NCI-H146 (cell line): ENCODE measurements at places on chromosomes 13 and 19.

DNA sequence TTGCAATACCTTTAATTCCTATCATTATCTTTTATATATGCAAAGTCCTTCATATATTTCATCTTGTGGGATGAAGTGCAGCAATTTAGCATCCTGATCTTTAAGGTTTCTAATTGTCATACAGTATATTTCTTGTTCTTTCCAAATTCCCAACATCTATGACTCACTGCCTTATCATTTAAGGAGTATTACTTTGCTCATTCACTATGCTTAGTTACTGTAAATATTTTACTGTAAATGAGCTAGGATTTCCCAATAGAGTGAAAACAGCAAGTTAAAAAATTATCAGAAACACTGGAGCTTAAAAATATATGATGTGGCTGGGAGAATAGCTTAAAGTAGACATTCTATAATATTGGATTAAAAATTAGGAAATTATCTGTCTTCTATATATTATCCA lies 69.9 kb downstream of the SLITRK6 start:
- DNase-seq: no peak

- no peak for DNase-seq
These were observed 74.4 kb downstream of the ARHGAP35 start for GRCh38 chr19:46935066-46935663.

DNA sequence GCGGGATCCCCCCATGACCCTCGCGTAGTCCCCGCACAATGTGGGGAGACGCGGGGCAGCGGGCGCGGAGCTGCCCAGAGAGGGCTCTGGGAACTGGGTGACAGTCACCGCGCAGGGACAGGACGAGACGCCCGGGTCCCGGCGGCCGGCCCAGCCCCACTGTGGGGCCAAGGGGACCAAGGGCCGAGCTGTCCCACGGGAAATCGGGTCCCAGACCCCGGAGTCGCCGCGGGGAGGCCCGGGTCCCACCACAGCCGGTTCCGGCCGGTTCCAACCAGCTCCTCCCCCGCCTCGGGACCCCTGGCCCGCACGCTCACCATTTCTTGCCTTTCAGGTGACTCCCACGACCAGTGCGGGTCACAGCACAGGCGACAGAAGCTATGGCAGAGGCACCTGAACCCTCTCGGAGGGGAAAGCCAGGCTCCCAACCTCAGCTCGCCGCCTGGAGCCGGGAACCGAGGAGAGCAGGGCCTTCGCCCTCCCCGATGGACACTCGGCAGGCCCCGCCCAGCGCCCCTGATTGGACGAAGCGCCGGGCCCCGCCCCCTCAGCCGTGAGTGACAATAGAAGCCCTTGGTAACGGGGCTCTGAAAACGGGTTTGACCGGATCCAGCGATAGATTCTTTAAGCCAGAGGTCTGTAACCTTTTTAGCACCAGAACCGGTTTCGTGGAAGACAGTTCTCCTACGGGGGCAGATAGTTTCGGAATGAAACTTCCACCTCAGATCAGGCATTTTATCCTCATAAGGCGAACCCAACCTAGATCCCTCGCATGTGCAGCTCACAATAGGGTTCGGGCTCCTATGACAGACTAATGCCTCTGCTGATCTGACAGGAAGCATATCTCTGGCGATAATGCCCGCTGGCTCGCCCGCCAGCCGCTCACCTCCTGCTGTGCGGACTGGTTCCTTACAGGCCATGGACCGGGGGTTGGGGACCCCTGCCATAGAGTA lies at the start of gene ZNF433:
Gene ZNF433 (minus strand): TSS at position 460 of the 953 bp plus-strand sequence. CDS start 140 bp downstream, at position 320.
- DNase-seq: peak; percentile 98

DNA sequence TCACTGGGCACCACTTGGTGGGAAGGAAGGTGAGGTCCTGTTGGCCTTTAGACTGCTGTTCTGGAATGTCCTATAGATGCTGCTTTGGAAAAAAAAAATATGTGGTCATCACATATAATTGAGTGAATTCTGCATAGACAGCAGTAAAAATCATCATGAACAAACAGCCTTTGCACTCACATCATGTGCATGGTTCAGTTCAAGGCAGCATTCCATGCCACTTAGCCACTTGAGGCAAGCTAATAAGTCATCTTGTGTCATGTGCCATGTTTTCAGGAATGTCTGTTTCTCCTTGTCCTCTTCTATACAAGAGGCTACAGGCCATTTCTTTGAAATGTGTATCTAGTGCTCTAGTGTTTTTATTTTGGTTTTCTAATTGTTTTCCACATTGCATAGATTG lies 43.9 kb upstream of the TSC22D1 start:
- no peak for DNase-seq

DNA sequence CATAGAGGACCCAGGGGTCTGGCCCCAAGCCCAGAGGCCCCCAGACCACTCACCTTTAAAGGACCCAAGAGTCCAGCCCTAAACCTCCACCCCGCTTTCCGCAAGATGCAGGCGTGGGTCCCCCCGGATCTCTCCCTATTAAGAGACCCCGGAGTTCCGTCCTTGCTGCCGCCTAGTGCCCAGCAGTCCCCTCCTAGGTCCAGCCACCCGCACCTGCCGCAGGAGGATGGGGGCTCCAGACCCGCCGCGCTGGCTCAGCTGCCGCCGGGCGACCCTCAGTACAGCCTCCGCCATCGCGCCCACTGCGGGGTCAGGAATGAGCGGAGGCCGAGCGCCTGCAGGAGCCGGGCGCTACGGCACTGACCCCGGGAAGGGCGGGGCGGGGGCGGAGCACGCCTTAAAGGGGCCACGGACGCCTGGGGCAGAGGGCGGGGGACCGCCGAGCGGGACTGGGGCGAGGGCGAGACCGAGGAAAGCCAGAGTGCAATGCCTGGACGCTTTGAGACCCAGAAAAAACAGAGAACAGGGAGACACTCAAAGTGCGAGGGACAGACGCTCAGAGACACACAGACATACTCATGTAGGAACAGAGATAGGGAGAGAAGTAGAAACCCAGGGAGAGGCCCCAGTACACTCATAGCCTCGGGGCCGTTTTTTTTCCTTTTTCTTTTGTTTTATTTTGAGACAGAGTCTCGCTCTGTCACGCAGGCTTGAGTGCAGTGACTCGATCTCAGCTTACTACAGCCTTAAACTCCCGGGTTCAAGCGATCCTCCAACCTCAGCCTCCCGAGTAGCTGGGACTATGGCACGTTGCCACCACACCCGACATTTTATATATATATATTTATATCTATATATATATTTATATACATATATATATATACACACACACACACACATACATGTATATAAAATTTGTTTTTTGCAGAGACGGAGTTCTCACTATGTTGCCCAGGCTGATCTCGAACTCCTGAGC lies at the start of gene ETHE1:
Gene ETHE1 (minus strand): TSS at position 318 of the 976 bp plus-strand sequence. CDS start 24 bp downstream, at position 294.
- peak; percentile 88 for DNase-seq

DNA sequence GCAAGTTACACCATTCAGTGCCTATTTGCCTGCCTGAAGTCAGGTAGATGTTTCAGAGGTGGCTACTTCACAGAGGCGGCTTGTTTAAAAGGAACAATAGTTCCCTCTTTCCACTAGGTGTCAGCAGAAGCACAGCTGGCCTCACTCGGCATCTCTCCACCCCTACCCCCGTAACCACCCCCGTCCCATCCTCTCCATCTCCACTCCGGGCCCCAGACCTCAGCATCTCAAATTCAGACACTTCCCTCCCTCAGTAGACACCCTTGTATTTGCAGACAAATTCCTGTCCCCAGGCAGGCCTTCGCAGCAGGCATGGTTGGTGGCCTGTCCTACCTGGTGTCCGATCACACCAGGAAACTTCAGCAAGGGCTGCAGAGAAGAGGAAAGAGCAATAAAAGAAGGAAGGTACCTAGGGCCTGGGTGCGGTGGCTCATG lies 9.1 kb upstream of the DPP9 start:
- peak; percentile 56 for DNase-seq

DNA sequence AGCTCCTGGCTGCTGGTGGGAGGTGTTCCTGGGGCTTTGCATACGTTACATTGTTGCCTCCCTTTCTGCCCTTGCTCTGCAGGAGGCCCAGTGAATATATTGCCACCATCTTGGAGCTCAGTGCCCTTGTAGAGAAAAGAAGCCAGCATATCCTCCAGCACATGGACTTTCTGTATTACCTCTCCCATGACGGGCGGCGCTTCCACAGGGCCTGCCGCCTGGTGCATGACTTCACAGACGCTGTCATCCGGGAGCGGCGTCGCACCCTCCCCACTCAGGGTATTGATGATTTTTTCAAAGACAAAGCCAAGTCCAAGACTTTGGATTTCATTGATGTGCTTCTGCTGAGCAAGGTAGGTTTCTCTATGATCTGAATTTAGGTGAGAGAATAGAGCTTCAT lies 10.5 kb downstream of the CYP4F12 start:
- no peak for DNase-seq

- DNase-seq: no peak
These were observed 4.6 kb downstream of the FBXL3 start for GRCh38 chr13:77022341-77022740.

DNA sequence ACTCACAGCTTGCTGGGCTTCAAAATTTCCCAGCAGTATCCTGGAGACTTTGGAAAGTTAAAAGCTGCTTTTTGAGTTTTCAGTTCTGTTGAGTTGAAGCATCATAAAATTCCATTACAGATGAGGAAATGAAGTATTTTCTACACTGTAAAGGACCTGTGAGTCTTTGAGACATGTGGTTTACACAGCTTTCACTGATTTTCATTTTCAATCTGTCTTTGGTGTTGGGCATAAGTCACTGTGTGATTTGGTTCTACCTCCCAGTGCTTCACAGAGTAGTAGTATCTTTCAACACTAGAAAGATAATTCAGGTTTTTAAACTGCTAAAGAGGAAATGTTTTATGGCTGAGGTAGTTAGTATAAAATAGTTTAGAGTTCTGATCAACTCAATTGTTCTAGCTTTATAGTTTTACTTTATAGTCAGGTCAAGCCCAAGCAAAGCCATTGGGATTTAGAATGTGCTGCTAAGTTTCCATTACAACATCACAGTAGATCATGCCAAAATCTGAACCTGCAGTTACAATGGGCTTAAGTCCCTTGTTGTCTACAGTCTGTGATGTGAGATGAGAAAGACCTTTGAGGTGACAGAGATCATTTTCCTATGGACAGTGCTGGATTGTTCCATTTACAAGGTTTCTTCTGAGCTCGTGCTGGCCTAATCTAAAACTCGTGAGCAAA lies 161.6 kb downstream of the FLT1 start:
- no peak for DNase-seq
